ENCODE measurements at places on chromosomes 16 and 17.

- DNase-seq, result no peak
Measured at GRCh38 chr17:82795615-82796014, 43.8 kb downstream of the TBCD start.

DNA sequence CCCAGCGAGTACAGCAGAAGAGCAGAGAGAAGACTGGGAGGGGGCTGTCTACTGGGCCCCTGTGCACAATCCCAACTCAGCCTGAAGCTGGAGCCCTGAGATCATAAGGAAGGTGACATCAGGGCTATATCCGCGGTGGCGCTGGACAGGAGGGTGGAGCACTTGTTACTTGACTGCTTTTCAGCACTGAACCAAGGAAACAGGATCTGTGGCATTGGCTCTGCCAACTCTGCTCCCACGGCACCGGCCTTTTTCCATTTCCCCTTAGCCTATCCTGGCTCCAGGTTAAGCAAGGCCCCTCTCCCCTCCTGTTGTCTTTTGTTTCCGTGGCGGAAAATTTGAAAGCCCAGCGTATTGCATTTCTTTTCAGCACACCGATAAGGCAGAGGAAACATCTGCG, 125.0 kb upstream of the IRX3 start:
- DNase-seq, result no peak

DNA sequence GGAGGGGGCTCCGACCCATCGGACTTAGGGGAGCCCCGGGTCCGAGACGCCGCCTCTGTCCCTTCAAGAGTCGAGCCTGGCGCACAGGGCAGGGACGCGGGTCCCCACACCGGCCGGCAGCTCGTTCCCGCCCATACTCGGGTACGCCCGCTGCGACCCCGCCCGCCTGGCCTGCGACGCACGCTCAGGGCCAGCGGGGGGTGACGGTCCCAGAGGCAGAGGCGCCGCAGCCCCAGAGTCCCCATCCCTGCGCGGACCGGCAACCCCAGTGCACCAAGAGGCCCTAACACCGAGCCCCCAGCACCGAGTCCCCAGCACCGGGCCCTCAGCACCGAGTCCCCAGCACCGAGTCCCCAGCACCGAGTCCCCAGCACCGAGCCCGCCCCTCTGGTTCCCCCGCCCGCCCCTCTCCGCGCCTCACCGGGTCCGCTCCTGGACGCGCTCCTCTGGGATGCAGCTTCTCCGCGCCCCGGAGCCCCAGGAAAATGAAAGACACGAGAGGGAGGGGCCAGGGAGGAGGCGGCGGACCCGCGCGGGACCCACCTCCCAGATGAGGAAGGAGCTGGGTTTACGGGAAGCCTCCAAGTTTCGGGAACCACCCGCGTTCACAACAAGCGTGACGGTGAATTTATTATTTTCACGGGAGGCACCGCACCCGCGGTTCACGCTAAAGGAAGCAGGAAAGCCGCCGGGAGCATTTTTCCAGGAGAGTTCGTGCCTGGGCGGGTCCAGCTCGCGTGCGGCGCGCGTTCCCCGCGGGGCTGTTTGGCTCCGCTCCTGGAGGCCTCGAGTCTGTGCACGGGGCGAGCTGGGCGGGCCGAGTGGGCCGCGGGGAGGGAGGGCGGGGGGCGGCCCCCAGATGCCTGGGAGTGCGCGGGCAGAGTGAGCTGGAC, at the start of gene SECTM1:
SECTM1 (minus strand) TSS at position 488 of the 893 bp plus-strand sequence. CDS start 6,526 bp downstream, outside the sequence.
- DNase-seq, result no peak

DNA sequence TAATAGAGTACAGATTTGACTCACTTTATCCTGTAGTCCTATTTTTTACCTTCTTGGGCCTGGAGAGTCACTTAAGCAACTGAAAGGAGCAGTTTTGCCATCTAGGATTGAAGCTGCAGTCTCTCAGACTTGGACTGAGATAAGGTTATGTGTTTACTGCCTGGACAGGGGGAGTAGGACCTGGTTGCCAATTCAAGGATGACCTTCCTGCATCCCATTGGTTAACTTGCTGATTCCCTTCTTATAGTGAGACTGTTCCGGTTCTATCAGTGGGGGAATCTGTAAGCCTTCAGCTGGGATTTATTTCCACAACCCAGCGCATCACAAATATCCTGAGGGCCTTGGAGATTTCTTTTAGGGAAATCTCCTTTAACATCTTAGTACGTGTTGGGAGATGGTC, 2.9 kb downstream of the UBN1 start:
- no peak for DNase-seq

- DNase-seq, result no peak
Measured at GRCh38 chr17:50944902-50945720, 79.0 kb upstream of the TOB1 start.

DNA sequence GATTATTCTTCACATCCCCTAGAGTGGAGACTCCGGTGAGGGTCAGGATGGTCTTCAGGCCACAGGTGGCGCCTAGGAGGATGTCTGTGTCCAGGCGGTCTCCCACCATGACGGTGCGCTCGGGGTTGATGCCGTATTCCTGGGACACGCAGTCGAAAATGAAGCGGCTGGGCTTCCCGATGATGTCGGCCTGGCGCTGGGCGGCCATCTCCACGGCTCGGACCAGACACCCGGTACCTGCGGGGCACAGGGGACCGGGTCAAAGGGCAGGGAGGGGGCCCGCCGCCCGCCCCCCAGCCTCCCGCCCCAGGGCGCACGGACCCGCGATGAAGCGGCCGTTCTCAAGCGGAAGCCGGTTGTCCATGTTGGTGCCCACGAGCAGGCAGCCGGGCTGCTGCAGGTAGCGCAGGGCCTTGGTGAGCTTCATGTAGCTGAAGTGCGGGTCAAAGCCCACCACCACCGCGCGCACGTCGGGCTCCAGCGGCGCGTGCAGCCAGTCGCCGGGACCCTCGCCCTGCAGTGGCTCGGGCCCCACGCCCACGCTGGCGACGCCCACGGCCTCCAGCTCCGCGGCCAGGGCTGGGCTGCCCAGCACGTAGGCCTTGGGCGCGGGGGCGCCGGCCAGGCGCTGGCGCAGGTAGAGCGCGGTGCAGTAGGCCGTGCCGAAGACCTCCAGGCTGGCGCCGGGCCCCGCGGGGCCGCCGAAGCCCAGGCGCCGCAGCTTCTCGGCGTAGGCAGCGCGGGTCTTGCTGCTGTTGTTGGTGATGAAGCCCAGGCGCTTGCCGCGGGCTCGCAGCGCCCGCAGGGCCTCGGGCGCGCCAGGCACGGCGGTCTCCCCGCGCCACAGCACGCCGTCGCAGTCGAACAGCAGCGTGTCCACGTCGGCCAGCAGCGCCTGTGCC, 572 bp downstream of the PGP start:
- DNase-seq, result no peak

DNA sequence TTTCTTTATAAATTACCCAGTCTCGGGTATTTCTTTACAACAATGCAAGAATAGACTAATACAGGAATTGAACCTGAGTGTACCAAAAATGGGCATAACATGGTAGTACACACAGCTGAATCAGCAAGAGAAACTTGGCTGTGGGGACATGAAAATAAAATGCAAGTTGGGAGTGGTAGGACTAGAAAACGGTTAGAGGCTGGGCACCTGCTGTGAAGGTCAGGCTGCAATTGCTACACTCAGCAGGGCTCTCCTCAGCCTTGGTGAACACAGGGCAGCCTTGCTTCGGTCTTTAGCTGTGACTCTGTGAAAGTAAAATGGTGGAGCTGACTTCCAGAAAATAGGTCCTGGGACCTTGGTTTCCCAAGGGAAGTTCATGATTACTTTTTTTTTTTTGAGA, 45.6 kb downstream of the CNGB1 start:
- DNase-seq, result no peak

GRCh38 chr17:6568184-6568758, 11.9 kb upstream of the PITPNM3 start:
- DNase-seq, result no peak

GRCh38 chr16:69393898-69394849, 8.4 kb upstream of the TERF2 start:
- no peak for DNase-seq

DNA sequence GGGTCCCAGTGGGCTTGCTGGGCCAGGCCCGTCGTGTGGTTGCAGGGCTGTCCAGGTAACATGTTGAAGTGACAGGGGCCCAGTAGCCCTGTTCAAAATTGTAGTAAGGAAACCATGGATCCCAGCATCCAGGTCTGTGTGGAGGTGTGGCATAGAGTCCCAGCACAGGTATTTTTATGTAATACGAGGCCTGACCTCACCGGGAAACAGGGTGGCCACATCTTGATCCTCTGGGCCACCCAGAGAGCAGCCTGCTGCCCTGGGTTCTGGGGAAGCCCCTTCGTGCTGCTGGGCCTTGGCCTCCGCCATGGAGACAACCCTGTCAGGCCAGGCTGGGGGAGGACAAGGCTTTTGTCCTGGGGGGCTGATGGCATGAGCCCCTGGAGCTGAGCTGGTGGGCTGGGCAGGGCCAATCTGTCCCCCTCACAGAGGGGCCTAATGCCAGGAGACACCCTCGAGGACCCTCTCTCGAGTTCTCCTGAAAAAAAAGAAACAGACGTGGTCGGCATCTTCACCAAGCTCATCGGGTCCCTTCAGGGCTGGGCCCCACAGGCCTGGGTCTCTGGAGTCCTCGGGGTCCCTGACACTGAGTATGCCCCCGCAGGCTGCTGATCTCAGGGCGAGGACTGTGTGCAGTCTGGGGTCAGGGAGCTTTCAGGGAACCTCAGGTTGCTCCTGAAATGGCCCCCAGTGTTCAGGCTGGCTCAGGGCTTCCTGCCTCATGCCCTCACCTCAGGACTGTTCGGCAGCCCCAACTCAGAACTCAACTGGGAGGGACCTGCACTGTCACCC, 47.8 kb downstream of the TNFRSF13B start:
- DNase-seq, result no peak

GRCh38 chr16:50395763-50396710, 27.2 kb upstream of the BRD7 start:
- no peak for DNase-seq

- DNase-seq, result no peak
Measured at GRCh38 chr17:2723997-2724783, 12.6 kb upstream of the CLUH start.

DNA sequence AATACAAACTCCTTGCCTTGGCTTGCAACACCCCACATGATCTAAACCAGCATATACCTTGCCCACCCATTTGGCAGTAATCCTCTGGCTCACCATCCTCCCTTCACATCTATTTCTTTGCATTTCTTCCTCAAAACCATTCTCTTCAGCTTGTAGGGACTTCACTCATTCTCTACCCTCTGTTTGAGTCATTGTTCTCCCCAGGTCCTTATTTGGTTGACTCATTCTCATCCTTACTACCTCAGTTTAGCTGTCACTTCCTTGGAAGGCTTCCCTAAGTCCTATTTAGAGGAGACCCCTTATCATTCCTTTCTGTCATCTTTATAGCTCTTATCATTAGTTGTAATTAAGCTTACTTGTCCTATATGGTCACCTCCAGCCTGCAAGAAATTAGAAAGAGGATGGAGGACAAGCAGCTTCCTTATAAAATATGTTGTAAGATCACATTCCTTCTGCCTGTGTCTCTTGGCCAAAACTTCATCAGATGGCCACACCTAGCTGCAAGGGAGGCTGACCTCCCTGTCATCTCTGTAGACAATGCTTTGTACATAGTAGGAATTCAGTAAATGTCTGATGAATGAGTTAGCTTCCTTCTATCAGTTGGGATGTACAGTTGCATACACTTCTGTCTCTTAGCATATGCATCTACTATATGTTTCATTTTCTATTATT, 1.7 kb downstream of the TTC19 start:
- DNase-seq, result no peak

GRCh38 chr16:65863236-65863635, 503.3 kb upstream of the CDH5 start:
- DNase-seq, result no peak

DNA sequence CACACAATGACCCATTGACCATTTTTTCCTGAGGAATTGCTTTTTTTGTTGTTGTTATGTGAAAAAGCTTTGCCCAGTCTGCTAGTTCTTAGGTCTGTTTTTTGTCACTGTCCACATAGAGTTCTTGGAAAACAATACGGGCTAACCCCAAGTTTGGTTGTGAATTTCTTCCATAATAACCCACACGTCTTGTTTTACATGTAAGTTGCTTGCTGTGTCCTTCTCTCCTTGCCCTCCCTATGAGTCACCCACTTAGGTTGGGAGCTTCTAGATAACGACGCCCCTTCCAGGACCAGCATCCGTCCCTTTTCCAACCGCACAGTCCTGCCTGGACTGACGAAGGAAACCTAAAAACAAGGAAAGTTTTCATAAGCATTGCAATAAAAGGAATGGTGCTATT, 175.3 kb upstream of the HS3ST3A1 start:
- DNase-seq, result no peak

- no peak for DNase-seq
Measured at GRCh38 chr16:89955001-89955685, 6.6 kb downstream of the DEF8 start.

DNA sequence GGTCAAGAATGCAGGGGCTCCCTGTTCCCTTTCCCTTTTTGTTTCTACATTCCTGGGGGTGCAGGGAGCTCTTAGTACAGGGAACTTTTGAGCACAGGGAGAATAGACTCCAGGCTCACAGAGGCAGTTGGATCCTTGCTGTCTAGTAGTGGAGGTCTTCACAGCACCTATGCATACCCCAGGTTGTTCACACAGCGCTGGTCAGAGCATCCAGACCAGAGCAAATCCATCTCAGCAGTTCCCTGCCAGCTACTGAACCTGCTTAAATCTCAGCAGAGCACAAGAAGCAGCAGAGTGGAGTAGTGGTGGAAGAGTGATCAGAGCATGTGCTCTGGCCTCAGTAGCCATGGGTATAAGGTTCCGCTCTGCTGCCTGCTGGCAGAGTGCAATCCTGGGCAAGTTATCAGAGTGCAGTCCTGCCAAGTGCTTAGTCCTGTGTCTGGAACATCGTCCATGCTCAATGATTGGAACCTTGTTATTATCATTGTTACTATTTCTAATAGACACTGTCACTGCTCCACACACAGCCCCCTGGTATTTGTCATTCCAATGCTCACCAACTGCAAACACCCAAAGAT, 220.4 kb downstream of the CBLN1 start:
- no peak for DNase-seq

DNA sequence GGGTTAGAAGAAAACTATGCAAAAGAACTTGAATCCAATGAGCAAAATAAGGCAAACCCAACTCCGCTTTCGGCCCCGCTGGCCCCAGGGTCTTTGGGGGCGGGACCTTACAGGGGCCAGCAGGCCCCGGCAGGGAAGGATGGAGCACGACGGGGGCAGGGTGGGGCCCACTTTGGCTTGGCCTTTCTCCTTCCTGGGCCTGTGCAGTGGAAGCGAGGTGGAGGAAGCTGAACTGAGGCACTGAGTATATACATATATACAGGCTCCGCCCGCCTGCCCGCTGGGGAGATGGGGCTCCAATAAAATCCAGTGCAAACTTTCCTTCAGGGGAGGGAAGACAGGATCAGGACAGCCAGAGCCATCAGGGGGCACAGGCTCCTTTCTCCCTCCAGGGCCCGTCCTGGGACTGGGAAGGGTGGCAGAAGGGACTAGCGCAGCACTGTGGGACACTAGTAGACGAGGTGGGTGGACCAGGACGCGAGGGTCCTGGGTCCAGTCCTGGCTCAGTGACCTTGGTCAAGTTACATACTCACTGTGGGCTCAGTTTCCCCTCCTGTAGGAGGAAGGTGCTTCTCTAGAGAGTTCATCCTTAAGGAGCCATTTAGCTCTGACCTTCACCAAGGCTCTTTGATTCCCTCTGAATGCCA, 20.9 kb upstream of the MPO start:
- no peak for DNase-seq

GRCh38 chr17:29283961-29284360, 10.0 kb downstream of the NUFIP2 start:
- no peak for DNase-seq
